Fibroblast of the aortic adventitia (primary cell): ENCODE measurements at places on chromosomes 6 and 20.

- DNase-seq, result no peak
Observed at GRCh38 chr6:2477666-2478065, 232.3 kb upstream of the GMDS start.

DNA sequence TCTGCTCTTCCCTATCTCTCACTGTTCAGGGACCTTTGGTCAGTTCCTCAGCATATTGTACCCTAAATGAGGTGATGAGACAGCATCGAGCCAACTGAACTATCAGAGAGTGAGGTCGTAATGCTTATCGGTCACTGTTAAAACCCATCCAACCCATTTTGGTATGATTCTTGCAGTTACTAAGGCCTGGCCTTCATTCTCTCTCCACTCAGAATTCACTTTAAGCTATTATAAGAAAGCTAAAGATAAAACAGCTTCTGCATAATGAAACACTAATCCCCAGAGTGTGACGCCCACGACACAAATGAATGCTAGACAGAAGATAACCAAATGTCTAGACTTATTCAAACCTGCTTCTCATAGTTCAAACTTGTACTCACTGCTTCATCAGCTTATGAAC, 175.8 kb downstream of the GMPR start:
- peak; percentile 44 for DNase-seq

DNA sequence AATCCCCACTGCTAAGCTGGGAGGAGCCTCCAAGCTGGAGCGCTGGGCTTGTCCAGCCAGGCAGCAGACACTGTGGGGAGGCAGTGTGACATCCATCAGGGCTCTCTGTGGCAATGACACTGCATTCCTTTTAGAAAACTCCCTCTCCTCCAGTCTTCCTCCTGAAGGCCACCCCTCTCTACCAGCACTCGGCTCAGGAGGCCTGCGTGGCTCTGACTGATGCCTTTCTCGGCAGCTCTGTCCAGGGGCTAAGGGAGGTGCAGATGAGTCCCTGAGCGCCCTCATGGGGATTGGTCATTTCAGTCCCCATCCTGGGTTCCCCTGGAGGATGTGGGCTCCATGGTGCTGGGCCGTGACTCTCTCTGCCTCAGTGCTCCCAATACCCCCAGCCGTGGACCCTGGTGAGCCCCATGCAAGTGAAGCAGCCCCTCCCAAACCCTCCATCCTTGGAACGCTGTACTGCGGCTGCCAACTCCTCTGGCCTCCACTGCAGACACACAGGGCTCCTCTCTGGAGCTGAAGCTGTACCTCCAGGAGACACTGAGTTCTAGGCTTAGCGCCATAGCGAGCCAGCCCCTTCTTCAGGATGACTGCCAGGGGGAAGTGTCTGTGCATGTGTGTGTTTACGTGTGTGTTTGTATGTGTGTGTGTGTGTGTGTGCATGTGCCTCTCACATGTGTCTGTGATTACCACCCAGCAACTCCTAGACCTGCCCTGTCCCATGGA, 209.6 kb downstream of the ERMARD start:
- DNase-seq, result no peak

DNA sequence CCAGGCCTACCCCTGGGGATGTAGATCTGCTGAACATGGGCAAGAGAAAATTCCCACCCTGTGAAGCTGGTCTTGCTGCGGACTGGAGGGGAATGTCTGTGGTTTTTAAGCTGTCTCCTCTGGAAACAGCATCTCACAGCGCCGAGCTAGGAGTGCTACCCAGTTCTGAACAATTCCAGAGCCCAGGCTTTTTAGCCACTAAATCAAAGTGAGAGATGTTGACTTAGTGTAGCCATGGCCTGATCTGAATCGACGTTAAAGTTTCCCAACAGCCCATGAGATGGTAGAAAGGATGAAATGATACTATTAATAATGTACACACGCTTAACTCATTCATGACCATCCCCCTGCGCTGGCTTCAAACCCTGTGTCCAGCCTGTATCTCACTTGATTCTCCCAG, 63.7 kb downstream of the KCNB1 start:
- no peak for DNase-seq

- no peak for DNase-seq
Observed at GRCh38 chr20:36474563-36474962, 66.8 kb upstream of the MYL9 start.
